ENCODE measurements at places on chromosomes 1 and 21.

GRCh38 chr1:43830802-43831201 lies 102.8 kb upstream of the ARTN start:
- DNase-seq: no peak

GRCh38 chr1:40665335-40666171 lies at the start of gene RIMS3:
Gene RIMS3, minus strand, starts transcription at chr1:40665682. Its CDS starts 23,757 bp downstream, at chr1:40641925.
- peak; percentile 76 for DNase-seq

GRCh38 chr1:31152181-31152795 lies 86.8 kb upstream of the PUM1 start:
- DNase-seq: no peak

DNA sequence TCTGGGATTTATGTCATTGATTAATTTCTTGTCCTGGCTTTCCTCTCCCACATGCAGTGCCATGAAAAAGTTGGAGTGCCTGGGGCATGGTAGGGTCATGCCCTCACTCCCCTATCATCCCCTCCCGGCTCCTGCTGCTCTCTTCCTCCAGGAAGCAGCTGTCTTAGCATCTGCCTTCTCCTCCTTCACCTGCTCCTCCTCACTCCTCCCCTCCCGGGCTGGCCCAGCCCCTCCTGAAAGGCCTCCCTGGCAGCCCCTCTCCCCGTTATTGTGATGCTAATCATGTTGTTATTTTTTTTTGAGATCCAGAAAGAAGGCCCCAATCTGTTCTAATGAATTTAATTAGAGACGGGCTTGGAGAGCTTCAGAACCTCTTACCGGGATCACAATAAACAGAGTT lies 36.3 kb upstream of the NFASC start:
- no peak for DNase-seq

DNA sequence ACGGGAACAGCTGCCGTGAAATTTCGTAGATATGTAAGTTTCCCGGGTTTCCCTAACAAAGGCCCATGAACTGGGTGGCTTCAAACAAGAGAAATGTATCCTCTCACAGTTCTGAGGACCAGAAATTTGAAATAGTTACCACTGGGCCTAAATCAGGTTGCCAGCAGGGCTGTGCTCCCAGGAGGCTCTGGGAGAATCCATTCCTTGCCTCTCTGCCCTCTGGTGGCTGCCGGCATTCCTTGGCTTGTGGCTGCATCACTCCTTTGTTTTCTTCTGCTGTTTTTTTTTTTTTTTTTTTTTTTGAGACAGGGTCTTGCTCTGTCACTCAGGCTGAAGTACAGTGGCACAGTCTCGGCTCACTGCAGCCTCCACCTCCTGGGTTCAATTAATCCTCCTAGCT lies 23.7 kb downstream of the UMODL1 start:
- no peak for DNase-seq

Measured in stimulated activated CD4-positive, alpha-beta T cell treated with anti-CD3 and anti-CD28 coated beads, TNF-alpha, amount 100 ng/mL, for 4 hours (primary cell).